ENCODE measurements at places on chromosomes 1 and 21. TPM values are rescaled to one million over a fixed set of nuclear protein-coding genes. Genes with fewer than 3 reads are reported as not detected.

KCNE1 gene
- 0.25 TPM for total RNA-seq

CELA3A gene
- total RNA-seq, result 17,183 TPM

SLC50A1 gene
- 20.7 TPM for total RNA-seq

- no peak for DNase-seq
These were observed 35.3 kb downstream of the DDR2 start for GRCh38 chr1:162667381-162668080.

DNA sequence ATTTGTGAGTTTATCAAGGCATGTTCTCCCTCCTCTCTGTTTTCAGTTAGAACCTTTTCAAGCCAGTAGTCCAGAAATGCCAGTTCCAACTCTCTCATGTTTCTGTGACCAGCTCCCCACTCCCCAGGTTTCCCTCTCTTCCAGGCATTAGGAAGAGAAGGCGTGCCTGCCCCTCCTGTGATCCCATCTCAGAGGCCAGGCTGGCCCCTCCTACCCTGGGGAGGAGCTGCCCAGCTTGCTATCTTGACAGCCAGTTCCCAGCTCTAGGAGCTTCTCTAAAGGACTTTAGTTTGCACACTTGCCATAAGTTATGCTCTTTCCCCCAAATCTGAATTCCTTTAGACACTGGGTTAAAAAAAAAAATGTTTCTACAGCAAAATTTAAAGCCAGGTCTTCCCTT, 8.9 kb downstream of the HYI start:
- DNase-seq, result no peak

DNA sequence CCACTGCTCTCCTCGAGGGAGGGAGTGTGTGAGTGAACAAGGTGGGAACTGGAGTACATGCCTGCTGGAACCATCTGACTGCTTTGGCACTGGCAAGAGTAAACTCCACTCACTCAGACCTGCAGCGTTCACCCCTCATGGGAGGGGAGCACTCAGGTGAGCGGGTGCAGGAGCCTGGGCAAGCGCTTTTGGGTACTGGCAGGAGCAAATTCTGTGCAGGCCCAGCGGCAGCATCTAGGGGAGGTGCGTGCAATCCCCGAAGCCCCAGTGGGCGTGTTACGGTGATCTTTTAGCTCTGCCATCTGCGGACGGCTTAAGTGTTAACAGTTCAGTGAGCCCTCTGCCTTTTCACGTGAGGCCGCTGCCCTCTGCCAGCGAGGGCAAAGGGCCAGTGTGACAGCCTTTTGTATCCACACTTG, 127.4 kb downstream of the PATJ start:
- DNase-seq, result no peak

DNA sequence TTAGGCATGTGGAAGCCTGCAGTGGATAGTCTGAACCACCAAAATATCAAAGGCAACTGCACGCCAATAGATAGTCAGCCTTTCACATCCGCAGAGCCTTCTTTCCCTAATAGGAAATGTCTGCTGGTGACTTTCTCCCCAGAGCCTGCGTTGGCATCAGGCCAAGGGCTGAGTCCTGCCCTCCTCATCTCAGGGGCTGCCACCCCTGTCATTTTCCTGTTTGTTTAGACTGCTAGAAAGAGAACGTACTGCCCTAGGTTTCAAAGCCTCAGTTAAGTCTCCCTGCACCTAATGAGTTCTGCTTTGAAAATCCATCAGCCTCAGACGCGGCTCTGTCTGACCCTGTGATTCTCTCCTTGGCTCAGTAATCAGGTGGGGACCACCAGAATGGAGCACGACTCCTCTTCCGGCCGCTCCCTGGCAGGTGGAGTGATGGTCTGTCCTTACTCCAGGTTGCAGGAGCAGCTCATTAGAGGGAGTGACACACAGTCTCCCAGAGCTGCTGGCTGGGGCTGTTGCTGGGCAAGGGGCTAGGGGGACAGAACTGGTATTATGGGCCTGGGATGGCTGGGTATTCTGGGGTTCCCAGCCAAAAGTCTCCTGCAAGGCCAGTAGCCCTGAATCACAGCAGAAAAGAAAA, 27.3 kb downstream of the STUM start:
- no peak for DNase-seq

GRCh38 chr1:219782311-219782710, 146.0 kb downstream of the SLC30A10 start:
- DNase-seq, result no peak

DNA sequence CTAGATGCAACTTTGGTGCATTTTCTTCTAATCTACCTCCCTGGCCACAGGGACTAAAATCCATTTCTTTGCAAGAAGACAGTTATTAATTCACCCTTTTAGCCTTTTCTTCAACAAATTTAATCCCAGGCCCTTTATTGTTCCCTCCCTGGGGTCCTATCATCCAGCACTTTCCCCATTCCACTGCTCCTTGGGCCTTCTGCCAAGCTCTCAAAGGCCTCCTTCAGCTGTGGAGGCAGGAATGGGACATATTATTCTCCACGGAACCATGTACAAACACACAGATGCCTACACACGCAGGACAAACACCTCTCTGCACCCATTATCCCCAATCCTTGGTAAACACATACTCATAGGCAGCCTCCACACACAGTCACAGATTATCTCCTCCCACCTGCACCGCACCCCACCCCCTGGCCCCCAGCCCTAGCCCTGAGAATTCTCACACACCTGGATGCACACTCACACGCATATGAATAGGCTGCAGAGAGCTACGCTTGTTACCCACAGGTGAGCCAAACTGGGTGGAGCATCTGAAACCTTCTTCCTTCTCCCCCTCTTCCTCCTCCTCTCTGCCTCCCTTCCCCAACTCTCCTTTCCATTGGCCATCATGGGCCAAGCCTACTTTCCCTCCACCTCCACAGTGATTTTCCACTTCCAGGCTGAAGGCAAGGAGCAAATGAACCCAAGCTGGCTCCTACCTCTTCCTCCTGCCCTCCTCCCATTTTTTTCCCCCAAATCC, 11.7 kb downstream of the TAGLN2 start:
- DNase-seq, result no peak

GRCh38 chr1:201020721-201021629, 2.5 kb downstream of the KIF21B start:
- no peak for DNase-seq

DNA sequence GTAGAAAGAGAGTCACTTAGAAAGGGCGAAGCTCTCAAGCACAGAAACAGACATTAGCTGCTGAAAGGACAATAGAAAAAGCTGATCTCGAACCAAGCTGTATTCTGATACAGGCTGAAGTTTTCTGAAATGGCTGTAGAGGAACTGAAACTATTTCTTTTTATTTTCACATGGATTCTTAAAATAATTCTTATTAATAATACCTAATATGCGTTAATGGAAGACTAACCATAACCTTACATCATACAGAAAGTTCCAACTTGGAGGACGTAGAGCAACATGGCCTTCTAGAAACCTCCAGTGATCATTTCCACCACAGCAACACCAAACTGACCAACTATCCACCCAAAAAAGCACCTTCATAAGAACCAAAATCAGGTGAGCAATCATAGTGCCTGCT, 52.8 kb upstream of the ACADM start:
- DNase-seq, result no peak

DNA sequence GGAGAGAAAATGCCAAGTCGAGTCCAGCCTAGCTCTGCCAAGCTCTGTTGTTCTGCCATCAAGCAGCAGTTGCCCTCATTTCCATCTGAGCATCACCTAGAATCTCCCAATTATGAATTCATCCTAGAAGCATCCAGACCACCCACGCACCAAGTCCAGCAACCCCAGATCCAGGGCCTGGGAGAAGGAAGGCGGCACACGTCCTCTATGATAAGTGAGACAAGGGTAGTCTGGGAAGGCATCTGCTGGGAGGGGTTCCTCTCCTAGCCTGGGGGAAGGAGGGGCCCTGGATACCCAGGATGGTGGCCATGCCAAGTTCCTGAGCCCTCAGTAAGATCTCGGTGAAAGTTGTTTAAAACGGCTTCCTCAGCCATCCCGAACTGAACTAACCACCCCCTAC, 70.7 kb downstream of the VWA5B1 start:
- no peak for DNase-seq

GRCh38 chr1:91161166-91161565, 139.3 kb upstream of the ZNF644 start:
- DNase-seq, result no peak

- DNase-seq, result no peak
These were observed 597.6 kb upstream of the PRMT6 start for GRCh38 chr1:106458866-106459265.

DNA sequence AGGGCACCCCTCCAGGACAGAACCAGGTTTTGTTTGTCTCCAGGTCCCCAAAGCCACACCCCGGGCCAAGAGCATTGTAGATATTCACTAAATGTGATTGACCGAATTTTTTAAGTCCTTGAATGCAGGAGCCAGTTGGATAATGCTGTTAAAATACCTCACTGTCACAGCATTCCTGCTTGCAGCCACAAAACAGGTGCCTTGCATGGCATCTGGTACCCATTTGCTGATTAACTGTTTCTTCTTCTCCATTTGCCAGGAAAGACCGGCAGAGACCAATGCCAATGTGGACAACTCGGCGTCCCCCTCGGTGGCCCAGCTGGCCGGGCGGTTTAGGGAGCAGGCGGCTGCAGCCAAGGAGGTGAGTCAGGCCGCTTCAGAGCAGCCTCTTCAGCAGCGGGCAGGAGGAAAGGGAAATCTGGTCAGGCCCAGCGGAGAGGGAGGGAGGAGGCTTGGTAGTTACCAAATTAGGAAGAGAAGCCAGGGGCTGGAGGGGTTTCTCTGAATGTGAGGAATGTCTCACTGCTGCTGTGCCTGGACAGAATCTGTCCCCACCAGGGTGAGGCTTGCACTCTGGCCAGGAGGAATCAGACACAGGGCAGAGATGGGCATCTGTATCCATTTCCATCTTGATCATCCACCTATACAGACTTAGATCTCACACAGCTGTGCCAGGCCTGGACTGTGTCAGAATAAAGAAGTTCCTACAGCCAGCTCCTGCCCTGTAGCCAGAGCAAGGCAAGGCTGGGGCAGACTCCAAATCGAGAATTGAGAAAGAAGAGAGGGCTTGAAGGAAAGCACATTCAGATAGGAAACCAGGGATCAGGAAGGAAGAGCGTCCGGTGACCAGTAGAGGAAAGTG, 37.9 kb upstream of the MPZL1 start:
- DNase-seq, result no peak

GRCh38 chr21:14583629-14584255, 37.6 kb upstream of the SAMSN1 start:
- DNase-seq, result no peak

GRCh38 chr1:59597420-59598119, 217.2 kb upstream of the HOOK1 start:
- DNase-seq, result no peak

Measured in pancreas (tissue), 10 donors.